ENCODE measurements at places on chromosomes 6 and 20.

DNA sequence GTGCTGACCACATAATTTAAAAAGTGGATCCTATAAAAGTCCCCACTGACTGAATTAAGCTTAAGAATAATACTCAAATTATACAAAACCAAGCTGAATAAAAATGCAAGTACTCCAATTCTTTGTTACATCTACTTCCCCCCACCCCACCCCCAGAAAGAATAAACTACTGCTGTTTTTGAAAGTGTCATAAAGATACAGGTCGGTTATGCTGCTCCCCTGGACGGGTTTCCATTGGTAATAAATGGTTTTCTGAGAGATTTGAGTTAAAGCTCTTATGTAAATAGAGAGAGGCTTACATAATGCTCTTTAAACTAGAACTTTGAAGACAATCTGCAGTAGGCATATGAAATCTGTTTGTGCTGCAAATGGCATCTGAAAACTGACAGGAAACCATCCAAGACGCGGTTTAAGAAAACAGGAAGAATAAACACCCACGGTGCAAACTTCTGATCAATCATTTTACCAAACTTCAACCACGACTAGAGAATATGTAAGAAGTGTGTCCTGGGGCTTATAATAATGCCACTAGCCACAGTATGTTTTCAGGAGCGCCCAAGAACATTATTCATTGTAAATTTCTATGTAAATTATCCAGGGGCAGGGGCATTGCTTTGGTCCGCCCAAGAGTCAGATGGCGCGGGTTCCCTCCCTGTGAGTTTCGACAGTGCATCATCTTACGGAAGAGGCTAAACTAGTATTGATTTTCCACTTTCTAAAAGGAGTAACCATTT is 10.8 kb upstream of the POU3F2 start:
- no peak for DNase-seq

DNA sequence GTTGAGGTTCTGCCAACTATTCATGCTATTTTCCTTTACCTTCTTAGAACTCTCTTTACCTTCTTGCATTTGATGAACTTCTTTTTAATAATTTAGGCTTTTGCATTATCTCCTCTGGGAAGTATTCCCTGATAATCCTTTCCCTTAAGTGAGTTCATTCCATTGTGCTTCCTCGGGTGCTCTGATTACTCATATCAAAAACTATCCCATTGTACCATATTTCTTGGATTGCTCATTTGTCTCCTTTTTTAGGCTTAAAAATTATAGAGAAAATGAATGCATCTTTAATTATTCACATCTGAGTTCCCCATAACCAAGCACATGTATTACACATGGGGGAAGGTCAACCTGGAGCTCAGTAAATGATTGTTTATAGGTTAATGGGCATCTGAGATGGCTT is 2.5 kb downstream of the CALHM4 start:
- DNase-seq, result no peak

GRCh38 chr20:25548613-25549086 is 36.7 kb downstream of the NINL start:
- no peak for DNase-seq

DNA sequence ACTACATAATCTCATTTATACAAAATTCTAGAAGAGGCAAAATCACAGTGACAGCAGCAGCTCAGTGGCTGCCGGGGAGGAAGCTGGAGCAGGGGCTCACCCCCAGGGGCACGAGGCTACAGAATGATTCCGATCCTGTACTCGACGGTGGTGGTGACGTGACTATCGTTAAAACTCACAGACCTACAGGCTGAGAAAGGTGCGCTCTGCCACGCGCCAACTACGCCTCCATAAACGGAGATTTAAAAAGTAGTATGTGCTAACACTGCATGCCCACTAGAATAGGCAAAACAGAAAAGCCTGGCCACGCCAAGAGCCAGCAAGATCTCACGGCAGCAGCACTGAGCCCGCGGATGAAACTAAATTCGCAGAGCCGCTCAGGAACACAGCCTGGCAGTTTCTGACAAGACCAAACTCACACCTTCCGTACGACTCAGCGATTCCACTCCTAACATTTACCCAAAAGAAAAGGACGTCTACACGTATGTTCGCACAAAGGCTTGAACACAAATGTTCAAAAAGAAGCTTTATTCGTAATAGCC is 25.2 kb downstream of the TAF4 start:
- no peak for DNase-seq

GRCh38 chr6:22145823-22146677 is 150.8 kb downstream of the PRL start:
- no peak for DNase-seq

DNA sequence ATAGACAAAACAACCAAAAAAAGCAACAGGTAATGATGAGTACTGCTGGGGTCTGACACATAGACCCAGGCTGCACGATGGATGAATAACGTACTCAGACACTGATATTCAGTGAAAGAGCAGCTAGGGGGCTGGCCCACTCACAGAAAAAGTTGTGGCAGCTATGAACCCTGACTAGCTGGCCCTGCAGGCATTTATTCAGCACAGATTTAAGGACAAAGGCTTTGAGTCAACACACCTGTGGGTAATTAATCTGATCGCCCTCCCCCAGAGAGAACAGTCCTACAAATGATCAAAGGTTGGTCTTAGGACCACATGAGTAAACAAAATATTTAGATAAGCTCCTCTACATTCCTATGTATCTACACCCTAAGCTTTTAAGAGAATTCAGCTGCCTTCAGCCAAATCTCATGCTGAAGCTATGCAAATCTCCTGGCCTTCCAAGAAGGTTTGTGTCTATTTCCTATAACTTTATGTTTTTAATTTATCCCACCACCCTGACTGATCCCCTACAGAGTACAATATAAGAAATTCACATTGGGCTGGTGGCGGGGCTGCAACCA is 81.7 kb upstream of the NXT1 start:
- DNase-seq, result no peak

GRCh38 chr20:62030357-62030756 is 35.3 kb downstream of the TAF4 start:
- DNase-seq, result no peak

GRCh38 chr6:108723594-108723993 is 124.6 kb upstream of the ARMC2 start:
- DNase-seq, result no peak

DNA sequence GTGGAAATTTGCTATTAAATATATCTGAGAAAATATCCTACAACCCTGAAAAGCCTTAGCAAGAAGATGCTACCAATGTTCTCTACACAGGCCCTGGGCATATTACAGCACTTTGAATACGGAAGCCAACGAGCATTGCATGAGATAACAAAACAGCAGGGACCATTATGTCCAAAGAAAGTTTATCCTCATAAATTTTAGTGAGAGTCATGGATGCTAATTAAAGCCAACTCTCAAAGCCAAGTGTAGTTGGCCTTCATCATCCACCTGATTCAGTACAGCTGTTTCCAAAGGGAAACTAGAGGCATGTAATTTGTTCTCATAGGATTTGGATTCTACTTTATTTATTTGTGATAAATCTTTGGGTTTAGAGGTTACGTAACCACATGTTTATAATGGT is 564.8 kb downstream of the RFPL4B start:
- no peak for DNase-seq

GRCh38 chr6:122553697-122554096 is 56.5 kb upstream of the PKIB start:
- no peak for DNase-seq

GRCh38 chr6:16633465-16633864 is 127.8 kb downstream of the ATXN1 start:
- DNase-seq, result no peak
